Aorta (tissue), 5 donors: ENCODE measurements at places on chromosomes 3 and 15. TPM values are rescaled to one million over a fixed set of nuclear protein-coding genes. Genes with fewer than 3 reads are reported as not detected.

Gene GOLGA6D
- 0.08 TPM for polyA plus RNA-seq

Gene CKMT1A
- polyA plus RNA-seq: not detected

Gene PLIN1
- 2.3 TPM for polyA plus RNA-seq

Gene TTC23
- 12.3 TPM for polyA plus RNA-seq

Gene PLSCR2
- not detected for polyA plus RNA-seq

Gene FAH
- polyA plus RNA-seq: 18.2 TPM

Gene SH3GL3
- not detected for polyA plus RNA-seq

Gene CACNA2D3
- polyA plus RNA-seq: 1.8 TPM

Gene NAALADL2
- polyA plus RNA-seq: 4.3 TPM

Gene ZNF662
- polyA plus RNA-seq: 9.8 TPM
